ENCODE measurements at places on chromosomes 7 and 10.

DNA sequence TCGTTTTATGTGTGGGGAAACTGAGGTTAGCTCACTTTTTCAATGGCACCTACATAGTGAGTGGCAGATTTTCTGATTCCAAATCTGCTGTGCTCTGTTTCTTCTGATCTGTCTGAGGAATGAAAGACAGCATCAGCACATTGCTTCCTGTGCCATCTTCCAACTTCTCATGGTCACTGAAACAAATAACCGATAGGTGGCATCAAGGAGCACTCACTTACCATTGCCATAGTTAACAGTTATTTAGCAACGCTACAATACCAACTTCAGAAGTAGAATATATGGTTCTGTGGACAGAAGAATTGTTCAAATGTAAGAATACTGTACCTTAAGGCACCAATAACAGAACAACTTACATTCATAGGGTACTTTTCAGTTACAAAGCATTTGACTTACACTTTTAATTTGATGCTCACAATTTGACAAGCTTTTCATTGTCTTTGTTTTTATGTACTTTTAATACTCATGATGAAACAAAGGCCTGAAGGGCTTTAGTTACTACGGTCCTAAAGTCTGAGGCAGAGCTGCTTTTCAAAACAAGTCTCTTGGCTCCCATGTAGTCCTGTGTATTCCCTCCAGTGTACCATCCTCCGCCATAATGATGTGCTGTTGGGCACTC, 228.9 kb upstream of the TCF7L2 start:
- DNase-seq: no peak

DNA sequence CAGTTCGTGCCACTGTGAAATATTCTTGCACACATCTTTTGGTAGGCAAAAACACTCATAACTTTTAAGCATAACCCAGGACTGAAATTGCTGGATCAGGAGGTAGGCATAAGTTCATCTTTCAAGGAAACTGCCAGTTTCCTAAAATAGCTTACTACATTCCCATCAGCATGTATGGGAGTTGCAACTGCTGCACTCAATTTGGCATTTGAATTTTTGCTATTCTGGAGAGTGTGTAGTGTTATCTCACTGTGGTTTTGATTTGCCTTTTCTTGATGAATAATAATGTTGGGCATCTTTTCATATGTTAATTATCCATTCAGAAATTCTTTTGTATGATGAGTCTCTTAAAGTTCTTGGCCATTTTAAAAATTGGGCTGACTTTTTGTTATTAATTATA, 95.2 kb downstream of the ORC5 start:
- DNase-seq: no peak

DNA sequence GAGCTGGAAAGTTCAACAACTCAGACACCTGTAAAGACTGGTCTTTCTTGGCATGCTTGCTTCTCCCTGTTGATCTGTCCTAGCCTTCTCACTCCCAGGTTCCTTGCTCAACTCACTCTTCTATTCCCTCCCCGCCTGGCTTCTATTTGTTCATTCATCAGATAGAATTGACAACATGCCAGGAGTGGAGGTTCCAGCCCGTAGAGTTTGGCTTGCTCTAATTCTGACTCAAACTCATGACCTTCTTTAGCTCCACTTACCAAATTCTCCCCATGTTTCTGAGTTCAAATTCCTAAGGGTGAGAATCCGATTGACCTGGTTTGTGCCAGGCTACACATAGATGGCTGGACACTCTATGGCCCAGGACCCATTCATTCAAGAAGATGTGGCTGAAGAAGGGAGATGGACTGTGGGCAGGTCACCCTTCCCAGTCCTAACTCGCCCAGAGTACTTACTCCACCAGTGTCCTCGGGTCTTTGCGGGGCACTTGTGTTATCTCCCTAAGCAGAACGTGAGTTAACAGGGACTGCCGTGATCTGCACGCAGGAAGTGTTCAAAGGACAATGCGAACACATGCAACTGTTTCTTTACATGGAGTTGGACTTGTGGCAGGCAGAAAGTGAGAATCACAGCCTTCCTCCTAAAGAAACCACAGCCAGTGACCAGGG, 4.0 kb upstream of the TMEM236 start:
- DNase-seq: no peak

- DNase-seq: no peak
Measured at GRCh38 chr10:15678851-15679250, 40.9 kb downstream of the ITGA8 start.

- no peak for DNase-seq
Measured at GRCh38 chr10:23630376-23630775, 191.5 kb downstream of the OTUD1 start.

- no peak for DNase-seq
Measured at GRCh38 chr10:94150541-94151184, 156.9 kb downstream of the PLCE1 start.

GRCh38 chr10:119242186-119242585, 34.8 kb downstream of the GRK5 start:
- DNase-seq: no peak

Data from activated effector memory CD4-positive, alpha-beta T cell treated with Interleukin-2 at 50 U/mL for 16 hours (primary cell).